NCI-H1417 (cell line): ENCODE measurements at places on chromosomes 4 and X.

DNA sequence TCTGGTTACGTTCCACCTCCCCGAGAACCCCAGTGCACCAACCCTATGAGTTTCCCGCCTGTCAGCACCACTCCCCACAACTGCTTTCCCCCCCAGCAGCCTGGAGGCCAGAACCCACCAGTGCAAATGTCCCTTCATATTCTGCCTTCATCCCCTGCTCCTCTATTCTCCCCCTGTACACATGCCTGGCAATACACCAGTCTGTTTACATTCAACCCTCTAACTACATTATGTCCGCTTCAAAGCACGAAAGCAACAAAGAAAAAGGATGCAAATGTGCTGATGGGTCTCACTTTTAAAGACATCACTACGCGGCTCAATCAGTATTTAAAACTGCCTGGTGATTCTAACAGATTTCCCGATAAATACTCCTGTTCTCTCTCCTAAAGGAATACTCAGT, 126.7 kb upstream of the SORBS2 start:
- DNase-seq, result no peak

DNA sequence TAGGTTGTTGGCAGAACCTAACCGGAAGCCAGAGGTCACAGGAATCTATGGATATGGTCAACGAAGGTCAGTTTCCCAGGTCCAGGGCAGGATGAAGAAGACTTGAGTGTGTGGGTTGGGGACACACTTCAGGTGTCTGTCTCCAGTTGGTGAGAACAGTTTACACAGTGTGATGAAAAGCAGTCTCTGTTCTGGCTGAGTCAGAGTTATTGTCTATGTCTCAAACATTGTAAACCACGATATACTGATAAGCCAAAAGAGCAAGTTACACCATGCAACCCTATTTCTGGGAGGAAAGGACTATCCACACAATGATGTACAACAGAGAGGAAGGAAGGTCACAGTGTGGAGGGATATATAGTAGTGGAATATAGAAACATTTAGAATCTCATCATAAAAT, 187.1 kb upstream of the C1QTNF7 start:
- no peak for DNase-seq

- peak; percentile 7 for DNase-seq
Measured at GRCh38 chr4:11496351-11496829, 67.7 kb upstream of the HS3ST1 start.

GRCh38 chrX:136048446-136048845, 63.2 kb downstream of the SLC9A6 start:
- no peak for DNase-seq

GRCh38 chrX:15177316-15177715, 92.6 kb downstream of the ASB9 start:
- DNase-seq, result no peak

DNA sequence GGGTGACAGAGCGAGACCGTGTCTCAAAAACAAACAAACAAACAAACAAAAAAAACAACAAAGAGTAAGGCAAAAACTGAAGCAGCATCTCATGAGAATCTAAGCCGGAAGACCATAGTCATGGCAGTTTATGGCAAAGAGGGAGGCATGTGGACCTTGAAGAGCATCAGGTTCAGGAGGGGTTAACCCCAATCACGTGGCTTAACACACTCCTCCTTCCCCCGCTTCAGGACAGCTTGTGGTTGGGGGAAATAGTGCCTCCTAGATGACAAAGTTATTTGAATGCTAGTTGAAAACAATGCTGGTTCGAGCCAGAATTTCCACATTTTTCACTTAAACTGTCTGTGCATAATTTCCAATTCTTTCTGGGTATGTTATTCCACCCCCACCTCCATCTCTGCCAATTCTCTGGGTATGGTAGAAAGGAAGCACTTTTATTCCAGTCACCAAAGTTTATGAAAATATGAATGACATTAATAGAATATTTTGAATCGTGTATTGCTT, 11.7 kb upstream of the MAP7D3 start:
- no peak for DNase-seq

DNA sequence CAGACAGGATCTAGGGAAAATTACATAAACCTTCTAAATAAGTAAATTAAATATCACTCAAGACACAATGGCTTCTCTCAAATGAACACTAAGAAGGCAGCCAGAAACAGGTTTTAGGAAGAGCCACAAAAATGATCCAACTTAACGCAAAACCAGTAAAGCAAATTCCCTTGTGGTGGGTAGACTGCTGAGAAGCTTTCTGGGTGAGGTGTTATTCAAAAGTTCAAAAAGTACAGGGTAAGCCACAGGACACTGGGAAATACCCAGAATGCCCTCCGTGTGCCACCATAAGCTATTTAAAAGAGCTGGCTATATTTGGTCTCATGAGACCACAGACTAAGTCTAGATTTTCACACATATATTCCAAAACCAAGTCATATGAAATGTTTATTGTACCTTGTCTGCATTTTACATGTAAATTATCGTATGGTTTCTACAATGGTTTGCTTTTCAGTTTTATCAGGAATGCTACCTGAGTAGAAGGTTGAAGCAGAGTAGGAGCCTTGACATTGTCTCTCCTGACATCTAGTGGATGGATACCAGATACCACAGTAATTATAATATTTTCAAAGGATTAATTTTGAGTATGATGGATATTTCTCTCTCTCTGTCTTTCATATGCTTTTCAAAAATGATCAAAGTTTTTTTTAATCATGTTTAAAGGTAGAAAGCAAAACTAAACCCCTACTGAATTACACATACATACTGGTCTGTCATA, 109.3 kb upstream of the KLHL13 start:
- DNase-seq, result no peak

- DNase-seq, result no peak
Measured at GRCh38 chr4:141913928-141914327, 277.5 kb downstream of the IL15 start.

DNA sequence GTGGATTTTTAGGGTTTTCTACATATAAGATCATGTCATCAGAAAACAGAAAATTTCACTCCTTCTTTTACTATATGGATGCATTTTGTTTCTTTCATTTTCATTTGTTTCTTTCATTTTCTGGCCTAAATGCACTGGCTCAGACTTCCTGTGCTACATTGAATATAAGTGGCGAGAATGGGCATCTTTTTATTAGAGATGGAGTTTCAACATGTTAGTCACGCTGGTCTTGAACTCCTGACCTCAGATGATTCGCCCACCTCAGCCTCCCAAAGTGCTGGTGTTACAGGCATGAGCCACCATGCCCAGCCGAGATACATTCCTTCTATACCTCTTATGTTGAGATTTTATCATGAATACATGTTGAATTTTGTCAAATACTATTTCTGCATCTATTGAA, 61.8 kb downstream of the BRWD3 start:
- DNase-seq, result no peak

DNA sequence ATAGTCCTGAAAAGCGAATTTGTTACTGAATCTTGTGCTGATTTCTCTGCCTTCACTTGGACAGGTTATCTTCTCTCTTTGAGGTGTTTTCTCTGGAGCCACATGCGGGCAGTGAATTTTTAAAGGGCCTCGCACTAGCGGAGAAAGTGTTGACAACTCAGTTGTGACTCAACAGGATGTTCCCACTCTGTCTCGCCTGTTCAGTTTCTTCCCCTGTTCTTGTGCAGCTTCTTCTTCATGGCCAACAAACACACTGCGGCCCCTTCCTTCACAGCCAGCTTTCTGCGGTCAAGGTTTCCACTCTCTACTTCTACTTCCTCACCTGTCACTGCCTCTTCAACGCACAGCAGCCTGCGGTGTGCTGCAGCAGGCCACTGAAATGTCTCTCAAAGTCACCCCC, 1.1 kb upstream of the SHROOM4 start:
- no peak for DNase-seq
